Daoy (cell line): ENCODE measurements at places on chromosomes 7 and 10. TPM values are rescaled to one million over a fixed set of nuclear protein-coding genes. Genes with fewer than 3 reads are reported as not detected.

DNA sequence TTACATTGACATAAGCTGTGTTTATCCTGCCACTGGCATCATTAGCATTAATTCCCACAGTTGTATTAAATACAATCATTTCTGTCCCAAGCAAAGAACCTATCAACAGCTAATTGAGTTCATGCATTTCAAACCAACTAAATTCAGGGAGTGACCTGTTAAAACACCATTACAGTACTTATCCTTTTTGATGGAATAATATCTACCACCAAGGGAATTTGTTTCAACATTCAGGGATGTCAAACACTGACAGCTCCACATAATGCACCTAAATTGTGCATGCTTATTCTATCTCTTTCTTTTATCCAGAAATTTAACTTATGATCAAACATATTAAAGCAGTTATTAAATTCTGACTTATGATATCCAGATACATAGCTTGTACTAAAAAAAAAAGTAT is 136.8 kb downstream of the NSUN6 start:
- DNase-seq: no peak

Gene FOXP2
- 0.09 and 1.7 TPM in 2 replicates for total RNA-seq

DNA sequence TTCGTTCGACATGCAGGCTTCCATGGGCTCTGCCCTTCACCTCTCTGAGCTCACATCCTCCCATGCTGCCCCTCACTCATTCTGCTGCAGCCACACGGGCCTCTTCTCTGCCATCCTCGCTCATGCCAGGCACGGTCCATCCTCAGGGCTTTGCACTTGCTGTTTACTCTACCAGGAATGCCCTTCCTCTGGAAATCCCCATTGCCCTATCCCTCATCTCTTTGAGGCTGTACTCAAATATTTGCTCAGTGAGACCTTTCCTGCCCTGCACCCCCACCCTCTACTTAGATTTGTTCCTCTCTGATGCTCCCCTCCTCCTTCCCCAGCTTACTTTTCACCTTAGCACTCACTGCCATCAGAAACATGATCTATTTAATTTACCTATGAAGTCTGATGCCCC is 107.0 kb upstream of the ZNF716 start:
- no peak for DNase-seq

Gene PRR15
- total RNA-seq: 2.3 and 3.5 TPM in 2 replicates

DNA sequence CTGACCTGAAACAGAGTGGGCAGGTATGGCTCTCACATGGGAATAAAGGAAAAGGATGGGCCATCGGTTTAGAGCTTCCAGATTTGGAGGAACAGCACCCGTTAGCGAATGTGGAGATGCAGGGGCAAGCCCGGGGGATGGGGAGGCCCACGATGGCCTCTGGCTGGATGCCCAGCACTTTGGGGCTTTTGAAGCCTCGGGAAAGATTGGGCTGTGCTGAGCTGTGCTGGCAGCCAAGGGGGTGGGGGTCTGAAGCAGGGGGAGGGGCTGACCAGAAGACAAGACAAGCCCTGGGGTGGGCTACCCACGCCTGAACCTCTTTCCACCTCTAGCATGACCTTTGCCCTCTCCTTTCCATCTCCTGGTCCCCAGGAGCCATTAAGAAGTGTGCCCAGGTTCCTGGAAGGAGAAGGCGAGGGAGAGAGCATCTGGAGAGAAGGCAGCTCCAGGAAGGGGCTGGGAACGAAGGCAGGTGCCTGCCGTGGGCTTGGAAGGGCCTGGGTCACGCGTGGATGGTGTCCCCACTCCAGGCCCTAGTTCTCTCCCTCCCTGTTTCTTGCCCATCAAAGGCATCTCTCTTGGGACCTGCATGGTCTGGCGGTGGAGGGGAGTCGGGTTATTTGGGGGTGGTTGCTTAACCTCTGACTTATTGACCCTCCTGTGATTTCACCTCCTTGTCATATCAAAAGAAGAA is 39.7 kb downstream of the JAKMIP3 start:
- peak; percentile 0 for DNase-seq

Gene GRID1
- total RNA-seq: not detected in 2 replicates

GRCh38 chr10:90378524-90379076 is 479.2 kb downstream of the HTR7 start:
- DNase-seq: peak; percentile 4

Gene CNOT4
- total RNA-seq: 2.6 and 5.0 TPM in 2 replicates

GRCh38 chr7:50466815-50467585 is 16.9 kb upstream of the FIGNL1 start:
- no peak for DNase-seq
